Bronchial epithelial cell (primary cell): ENCODE measurements at places on chromosomes 11 and 22. TPM values are rescaled to one million over a fixed set of nuclear protein-coding genes. Genes with fewer than 3 reads are reported as not detected.

DNA sequence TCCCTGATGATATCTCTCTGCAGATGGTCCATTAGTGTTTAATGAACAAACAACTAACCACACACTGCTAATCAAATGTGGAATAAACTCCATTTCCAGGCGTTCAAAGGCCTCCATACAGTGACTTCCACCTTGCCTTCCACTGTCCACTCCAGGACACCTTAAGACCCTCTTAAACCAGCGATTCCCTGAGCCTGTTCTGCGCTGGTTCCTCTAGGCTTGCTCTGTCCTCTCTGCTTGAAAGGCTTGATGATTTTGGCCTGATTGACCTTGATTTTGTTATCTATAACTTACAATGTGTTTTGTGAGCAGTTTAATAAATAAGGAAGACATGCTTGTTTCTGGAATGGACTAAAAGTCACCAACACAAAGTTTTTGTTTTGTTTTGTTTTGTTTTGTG lies 12.0 kb downstream of the OVCH2 start:
- DNase-seq: no peak

KRTAP5-7 gene
- total RNA-seq: 0.13 TPM in 1 of 2 replicates, not detected in the other

DNA sequence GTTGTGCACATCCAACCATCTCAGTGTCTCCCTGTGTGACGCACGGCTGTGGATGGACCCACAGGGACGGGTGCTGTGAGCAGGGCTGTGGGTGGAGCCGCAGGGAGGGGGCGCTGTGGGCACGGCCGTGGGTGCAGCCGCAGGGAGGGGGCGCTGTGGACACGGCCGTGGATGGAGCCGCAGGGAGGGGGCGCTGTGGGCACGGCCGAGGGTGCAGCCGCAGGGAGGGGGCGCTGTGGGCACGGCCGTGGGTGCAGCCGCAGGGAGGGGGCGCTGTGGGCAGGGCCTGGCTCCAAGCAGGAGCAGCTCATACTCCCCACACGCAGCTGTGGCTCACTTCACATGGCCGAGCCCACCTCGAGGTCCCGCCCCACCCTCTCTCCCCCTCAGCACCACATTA lies 6.0 kb upstream of the MAPK11 start:
- no peak for DNase-seq

DNA sequence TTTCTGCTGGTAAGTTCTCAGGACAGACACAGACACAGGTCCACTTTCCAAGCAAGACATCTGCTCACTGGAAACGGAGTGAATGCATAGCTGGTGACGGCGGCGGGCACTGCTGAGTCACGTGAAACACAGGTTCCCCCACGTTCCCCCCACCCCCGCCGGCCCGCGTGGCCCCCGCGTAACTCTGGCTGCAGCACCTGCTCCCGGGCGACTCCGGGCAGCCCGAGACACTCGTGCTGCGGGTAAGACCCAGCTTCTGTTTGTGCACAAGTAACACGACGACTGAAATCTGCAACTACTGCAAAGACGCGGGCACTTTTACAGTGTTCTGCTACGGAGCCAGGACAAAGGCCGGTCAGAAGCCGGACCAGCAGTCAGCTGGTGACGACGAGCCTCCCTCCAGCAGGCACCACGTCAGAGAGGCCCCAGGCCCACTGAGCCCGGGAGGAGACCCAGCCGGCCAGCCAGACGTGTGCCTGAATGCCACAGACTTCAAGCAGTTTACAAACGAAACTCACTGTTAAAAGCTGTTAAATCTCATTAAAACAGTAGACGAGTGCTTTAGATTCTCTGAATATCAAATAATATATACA lies 12.9 kb upstream of the ARFGAP3 start:
- no peak for DNase-seq

HBG1 gene
- not detected in 2 replicates for total RNA-seq

DNA sequence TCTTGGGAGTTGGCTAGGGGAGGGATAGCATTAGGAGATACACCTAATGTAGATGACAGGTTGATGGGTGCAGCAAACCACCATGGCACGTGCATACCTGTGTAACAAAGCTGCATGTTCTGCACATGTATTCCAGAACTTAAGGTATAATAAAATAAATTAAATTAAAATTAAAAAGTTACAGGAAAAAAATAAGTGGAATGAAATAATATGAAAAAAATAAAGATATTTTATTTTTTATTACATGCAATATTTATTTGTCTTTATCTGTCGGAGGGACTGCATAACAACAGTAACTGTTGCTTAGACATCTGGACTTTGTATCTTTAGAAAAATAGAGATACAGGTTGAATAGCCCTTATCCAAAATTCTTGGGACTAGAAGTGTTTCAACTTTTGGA lies 597.4 kb upstream of the CCDC179 start:
- no peak for DNase-seq

GRCh38 chr11:27248576-27249509 lies 114.2 kb downstream of the CCDC34 start:
- no peak for DNase-seq

DNA sequence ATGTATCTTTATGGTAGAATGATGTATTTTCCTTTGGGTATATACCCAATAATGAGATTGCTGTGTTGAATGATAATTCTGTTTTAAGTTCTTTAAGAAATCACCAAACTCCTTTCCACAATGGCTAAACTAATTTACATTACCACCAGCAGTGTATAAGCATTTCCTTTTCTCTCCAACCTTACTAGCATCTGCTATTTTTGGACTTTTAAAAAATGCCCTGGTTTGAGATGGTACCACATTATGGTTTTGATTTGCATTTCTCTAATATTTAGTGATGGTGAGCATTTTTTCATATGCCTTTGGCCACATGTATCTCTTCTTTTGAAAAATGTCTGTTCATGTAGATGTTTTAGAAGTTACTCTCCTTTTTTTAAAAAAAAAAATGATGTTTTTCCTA lies 142.0 kb downstream of the METTL15 start:
- DNase-seq: no peak

DNA sequence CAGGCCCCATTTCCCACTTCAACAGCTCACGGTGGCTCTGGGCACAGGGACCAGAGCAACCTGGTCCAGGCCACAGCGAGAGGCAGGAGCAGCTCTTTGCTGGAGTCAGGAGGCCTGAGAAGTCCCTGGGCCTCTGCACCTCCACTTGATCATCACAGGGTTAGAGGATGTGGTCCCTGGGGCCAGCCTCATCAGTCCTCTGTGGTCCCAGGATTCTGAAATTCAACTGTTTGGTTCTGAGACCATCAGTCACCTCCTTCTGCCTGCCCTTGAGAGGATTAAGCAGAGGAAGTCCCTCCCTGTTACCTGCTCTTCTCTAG lies 24.9 kb upstream of the CBX7 start:
- DNase-seq: no peak

- no peak for DNase-seq
Measured at GRCh38 chr11:68412593-68413475, 47.7 kb upstream of the PPP6R3 start.

GRCh38 chr11:1283091-1283511 lies 26.3 kb downstream of the TOLLIP start:
- DNase-seq: no peak

GRCh38 chr11:34599406-34599945 lies 21.4 kb upstream of the EHF start:
- peak; percentile 98 for DNase-seq

- no peak for DNase-seq
Measured at GRCh38 chr22:36862251-36863242, 1.7 kb downstream of the NCF4 start.

OR2AG2 gene
- under 0.01 TPM in 2 replicates for total RNA-seq

ZNF280B gene
- total RNA-seq: 0.26 TPM in 2 replicates

DNA sequence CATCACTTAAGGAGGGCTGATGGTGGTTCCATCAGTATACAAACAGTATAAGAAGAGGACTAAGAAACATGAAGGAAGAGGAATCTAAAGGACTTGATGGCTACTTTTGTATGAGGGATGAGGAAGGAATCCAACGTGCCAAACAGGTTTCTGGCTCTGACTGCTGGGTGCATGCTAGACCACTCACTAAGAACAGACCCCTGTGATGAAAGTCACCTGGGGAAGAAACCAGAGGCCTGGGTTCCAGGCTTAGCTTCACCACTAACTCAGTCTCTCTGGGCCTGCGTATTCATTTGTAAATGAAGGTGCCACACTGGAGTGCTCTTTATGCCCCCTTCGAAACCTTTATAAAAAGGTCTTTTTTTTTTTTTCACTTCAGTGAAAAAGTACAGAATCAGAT lies 55.1 kb downstream of the AAMDC start:
- no peak for DNase-seq

GRCh38 chr11:115198321-115198741 lies 305.9 kb downstream of the CADM1 start:
- no peak for DNase-seq
